Panc1 (cell line): ENCODE measurements at places on chromosomes 12 and 14. TPM values are rescaled to one million over a fixed set of nuclear protein-coding genes. Genes with fewer than 3 reads are reported as not detected.

Gene GYS2
- not detected for total RNA-seq

Gene C3AR1
- not detected for total RNA-seq

Gene EML5
- 0.10 TPM for total RNA-seq

Gene EIF2B1
- total RNA-seq = 49.4 TPM

Gene CLEC4E
- not detected for total RNA-seq
